ENCODE measurements at places on chromosomes 5 and 9.

- DNase-seq: no peak
Measured at GRCh38 chr9:75128535-75128934, 40.2 kb downstream of the OSTF1 start.

DNA sequence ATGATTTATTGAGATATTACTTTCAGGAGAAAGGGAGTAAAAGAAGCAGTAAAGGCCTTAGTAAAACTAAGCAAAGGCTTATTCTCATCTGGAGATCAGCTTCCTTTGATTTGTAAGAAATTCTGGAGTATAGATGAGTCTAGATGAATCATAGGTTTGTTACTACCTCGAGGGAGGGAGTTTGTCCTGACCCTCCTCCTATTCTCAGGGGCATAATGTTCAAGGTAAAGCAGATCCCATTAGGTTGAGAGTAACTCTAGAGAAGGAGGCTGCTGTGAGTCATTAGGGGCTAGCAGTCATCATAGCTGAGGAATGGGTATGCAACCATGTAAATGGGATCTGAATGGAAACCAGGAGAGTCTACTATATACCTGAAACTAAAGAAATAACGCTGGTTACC, 155.5 kb upstream of the MOCS2 start:
- no peak for DNase-seq

DNA sequence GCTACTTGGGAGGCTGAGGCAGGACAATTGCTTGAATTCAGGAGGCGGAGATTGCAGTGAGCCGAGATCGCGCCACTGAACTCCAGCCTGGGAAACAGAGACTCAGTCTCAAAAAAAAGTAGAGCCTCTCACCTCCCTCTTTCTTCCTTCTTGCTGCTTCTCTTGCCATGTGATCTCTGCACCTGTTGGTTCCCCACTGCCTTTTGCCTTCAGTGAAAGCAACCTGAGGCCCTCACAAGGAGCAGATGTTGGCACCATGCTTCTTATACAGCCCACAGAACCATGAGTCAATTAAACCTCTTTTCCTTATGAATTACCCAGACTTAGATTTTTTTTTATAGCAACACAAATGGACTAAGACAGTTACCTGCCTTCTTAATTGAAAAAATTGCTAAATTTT, 45.6 kb upstream of the GLRX start:
- DNase-seq: no peak

DNA sequence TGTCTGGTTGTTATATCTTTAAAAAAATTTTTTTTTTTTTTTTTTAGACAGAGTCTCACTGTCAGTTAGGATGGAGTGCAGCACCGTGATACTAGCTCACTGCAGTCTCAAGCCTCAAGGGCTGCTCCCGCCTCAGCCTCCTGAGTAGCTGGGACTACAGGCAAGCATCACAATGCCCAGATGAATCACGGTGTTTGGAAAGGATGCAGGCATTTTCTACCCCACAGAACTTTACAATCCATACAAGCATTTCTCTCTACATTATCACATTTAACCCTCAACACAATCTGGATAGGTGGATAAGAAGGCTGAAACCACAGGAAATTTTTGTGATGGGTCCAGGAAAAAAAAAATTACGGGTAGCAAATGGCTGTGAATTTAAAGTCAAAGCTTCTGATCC, 5.8 kb upstream of the PCA3 start:
- DNase-seq: no peak

DNA sequence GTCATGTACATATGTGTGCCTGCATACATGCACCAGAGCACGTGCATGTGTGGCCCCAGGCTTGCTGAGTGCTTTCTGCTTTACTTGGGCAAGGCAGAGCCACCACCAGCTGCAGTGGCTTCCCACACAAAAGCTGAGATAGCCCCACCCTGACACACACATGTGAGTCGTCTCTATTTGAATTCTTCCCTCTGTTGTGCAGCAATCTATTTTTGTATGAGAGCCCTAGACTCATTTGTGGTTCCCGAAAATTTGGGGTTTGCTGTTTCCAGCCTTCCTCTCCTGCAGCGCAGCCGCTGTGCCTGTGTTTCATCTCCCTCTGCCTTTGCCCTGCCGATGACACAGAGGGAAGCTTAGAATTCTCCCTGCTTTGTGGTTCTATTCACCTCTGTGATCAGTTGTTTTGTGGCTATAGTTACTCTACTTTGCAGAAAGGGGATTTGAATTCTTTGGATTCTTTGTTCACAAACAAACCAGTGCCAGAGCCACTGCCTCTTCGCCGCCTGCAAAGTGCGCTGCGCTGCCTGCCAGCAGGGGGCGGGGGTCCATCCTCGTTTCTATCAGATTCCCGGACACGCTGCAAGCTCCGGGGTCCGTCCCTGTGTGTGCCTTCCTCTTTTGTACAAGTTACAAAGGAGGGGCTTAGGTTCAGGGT, 95.8 kb upstream of the DAP start:
- DNase-seq: no peak

DNA sequence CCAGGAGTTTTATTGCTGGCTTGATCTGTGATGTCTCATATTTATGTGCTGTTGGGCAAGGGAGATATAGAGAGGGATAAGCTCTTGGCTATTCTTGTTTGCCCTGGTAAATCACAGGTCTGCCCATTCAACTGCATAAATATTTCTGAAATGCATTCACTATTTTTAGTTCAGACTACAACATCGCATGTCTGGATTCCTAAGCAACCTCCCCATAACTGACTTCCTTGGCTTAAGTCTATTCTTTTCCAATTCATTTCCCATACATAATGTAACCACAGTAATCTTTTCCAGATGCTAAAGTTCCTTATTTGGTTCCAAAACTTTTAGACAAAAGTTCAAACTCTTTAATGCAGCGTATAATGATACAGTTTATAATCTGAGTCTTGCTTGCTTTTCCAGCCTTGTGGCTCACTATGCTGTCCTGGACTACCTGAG, 321.4 kb upstream of the ACTBL2 start:
- DNase-seq: no peak

DNA sequence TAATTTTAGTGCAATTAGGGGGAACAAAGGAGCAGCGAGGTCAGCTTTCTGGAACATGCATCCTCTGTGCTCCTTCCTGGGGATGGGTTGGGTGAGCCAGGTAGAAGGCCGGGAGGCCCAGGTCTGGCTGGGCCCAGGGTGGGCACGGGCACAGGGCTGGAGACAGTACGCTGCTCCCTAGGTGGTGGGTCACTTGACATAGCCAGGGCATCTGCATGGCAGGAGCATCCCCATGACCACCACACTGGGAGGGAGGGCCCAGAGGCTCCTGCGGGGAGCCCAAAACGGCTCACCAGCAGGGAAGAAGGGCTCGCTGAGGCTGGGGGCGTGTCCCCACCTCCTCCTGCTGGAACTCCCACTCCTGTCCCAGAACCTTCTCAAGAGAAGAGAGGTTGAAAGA, 216.8 kb downstream of the NXNL2 start:
- DNase-seq: no peak

DNA sequence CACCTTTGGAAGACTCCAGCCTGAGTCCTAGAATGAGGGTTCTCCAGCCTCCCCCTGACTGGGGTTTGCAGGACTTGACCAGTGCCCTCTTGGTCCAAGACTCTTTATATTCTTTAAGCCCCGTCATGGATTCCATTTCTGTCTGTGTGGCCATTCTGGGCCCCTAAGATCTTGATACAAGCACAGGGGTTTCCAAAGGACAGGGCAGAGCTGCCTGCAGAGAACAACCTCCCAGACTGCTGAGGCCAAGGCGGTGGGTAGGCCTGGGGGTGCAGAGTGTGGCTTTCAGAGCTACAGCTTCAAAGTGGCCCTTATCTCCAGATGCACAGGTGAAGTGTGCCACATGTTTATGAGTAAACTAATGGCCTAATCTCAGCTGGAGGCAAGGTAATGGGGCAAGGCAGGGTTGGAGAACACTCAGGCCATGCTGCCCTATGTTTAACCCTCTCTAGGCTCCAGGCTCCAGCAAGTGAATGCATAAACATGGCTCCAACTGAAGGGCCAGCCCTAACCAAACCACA, 32.1 kb downstream of the FOXI1 start:
- no peak for DNase-seq

- no peak for DNase-seq
Measured at GRCh38 chr9:126724226-126724625, 80.6 kb upstream of the ZBTB43 start.

DNA sequence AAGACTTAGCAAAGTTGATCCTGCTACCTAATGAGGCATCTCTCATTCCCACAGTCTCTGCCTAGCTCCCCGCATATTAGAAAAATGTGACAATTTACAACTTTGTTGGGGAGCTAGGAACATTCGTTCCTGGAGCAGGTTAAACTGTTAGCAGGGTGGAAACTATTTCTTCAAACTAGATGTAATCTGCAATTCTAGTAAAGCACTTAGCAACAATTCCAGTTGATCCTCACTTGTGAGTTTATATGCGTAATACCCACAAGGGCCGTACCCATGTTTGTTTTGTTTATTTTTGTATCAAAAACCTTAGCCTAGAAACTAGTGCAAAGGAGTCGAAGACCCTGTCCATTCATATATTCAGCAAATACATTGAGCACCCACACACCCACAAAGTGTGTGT, 175.8 kb upstream of the DMAC1 start:
- DNase-seq: no peak

GRCh38 chr5:31059889-31060288, 133.6 kb upstream of the CDH6 start:
- DNase-seq: no peak

GRCh38 chr9:88090151-88090581, 48.1 kb downstream of the SPATA31C2 start:
- DNase-seq: no peak

GRCh38 chr9:97759581-97760288, 62.6 kb upstream of the XPA start:
- no peak for DNase-seq

DNA sequence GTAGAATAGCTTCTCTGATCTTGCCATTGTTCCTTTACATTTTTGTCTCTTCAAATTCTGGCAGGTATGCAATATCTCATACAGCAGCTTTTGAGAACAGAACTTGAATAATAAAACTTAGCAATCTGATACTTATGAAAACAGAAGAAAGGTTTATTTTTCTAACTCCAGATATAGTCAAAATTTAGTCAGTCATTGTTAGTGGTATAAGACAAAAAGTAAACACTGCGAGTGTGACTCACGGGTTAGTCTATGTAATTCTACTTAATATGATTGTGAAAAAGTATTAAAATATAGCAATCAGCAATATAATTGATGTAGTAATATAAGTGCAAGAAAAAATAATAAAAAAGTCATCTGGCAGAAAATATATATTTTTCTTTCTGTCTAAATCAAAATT, 910.4 kb downstream of the DNAH5 start:
- no peak for DNase-seq

- no peak for DNase-seq
Measured at GRCh38 chr9:72614067-72614466, 92.7 kb downstream of the TMC1 start.

DNA sequence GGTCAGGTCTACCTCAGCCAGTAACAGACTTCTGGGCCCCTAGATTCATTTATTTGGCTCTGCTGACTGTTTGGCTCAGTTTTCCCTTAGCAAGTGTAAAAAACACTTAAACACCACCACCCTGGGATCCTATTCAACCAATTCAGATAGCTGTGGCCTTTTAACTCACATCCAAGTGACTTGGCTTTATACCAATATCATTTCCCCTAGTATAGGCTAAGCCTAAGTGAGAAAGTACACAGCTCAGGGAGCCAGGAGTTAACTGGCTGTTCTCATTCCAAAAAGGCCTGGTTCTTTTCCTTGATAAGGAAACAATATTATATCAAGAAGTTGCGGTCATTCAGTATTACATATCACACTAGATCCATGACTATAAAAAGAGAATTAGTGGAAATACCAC, 163.5 kb downstream of the ARL15 start:
- DNase-seq: no peak

GRCh38 chr5:52760695-52761366, 26.9 kb upstream of the ITGA1 start:
- DNase-seq: no peak

- DNase-seq: no peak
Measured at GRCh38 chr5:40521925-40522324, 157.8 kb upstream of the PTGER4 start.

- no peak for DNase-seq
Measured at GRCh38 chr5:150077996-150078801, 8.2 kb downstream of the CSF1R start.

GRCh38 chr5:107058803-107059202, 611.9 kb downstream of the EFNA5 start:
- peak; percentile 16 for DNase-seq

DNA sequence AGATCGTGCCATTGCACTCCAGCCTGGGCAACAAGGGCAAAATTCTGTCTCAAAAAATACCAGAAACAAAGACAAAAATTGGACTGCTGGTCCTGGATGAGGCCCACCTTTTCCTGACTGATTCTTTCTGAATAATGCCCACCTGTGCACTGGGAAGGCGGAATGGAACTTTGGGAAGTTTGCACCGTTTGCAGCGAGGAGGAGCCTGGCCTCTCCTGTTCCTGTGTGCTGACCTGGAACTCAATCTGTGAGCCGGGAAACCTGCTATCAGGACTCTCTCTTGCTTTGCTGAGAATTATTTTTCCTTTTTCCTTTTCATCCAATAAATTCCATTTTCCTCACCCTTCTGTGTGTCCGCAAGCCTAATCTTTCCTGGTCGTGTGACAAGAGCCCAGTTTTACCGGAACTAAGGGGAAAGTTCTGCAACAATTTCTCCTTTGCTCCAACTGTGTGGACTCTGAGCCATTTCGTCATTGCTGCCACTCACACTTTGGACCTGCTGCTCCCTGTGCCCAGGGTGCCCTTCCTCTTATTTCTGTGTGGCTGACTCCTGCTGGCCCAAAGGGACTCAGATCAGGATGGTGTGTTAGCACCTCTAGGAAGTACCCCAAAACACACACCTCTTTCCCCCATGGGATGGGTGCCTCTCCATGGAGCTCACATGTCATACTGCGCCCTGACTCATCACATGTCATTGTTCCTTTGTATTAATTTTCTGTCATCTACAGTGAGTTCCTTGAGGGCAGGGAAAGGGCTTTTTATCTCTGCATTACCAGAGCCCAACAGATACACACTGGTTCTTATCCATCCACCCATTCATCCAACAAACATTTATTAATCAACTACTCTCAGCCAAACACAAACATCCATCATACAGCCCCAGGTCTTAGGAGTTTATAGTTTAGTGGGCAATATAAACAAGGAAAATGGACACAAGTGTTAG, 4.7 kb upstream of the GLRX start:
- DNase-seq: no peak

- DNase-seq: no peak
Measured at GRCh38 chr5:36593867-36594266, 12.5 kb upstream of the SLC1A3 start.

- no peak for DNase-seq
Measured at GRCh38 chr5:16886366-16886736, 49.7 kb downstream of the MYO10 start.

- no peak for DNase-seq
Measured at GRCh38 chr5:139265001-139265400, 28.5 kb upstream of the MATR3 start.

- DNase-seq: no peak
Measured at GRCh38 chr9:16001856-16002255, 449.0 kb downstream of the CCDC171 start.

DNA sequence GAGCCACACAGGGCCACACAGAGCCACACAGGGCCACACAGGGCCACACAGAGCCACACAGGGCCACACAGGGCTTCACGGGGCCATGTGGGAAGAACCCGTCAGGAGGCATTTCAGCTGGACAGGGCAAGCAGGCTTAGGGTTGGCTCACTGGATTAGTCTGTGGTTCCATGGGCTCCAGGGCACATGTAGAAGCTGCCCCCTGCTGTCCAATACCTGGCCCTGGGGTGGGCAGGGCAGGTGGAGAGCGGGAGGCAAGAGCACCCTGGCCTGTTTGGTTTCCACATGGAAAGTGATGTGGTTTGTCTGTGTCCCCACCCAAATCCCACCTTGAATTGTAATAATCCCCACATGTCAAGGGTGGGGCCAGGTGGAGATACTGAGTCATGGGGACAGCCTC, 16.4 kb upstream of the LPCAT1 start:
- no peak for DNase-seq

GRCh38 chr9:88544245-88544644, 9.3 kb downstream of the NXNL2 start:
- no peak for DNase-seq
